ENCODE measurements at places on chromosomes 7 and 10.

- DNase-seq, result peak; percentile 31
Measured at GRCh38 chr10:30435073-30435422, 1.1 kb downstream of the MAP3K8 start.

GRCh38 chr7:3267966-3268690 is 32.9 kb upstream of the SDK1 start:
- no peak for DNase-seq

DNA sequence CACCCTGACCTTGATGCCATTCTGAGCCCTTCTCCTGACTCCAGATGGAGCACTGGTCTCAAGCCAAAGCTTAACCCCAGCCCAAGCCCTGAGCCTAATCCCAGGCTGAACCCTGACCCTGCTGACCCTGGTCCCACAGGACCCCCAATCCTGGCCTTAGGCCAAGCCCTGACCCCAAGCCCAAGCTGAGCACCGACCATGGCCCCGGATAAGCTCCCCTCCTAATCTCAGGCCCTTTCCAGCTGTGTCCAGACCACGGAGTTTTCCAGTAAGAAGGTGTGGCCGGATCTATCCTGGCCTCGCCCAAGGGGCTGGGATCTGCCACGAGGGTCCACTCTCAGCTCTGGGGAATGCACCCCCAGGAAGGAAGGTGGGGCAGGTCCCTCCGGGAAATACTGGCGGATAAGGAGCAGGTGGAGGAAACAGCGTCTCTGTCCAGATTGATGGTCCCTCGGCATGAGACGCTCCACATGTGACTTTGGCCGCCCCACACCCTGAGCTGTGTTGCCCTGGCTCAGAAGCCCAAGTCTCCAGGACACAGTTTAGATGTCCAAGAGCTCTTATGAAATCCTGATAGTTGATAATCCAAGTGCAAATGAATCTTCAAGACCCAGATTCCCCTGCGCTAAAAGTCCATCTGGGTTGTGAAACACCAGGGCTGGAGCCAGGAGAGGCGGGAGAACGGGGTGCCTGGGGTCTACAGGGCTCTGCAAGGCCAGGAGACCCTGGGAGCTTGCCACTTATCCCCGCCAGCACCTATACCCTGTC is 10.4 kb downstream of the ELN start:
- no peak for DNase-seq

GRCh38 chr7:115937960-115938359 is 92.6 kb downstream of the TFEC start:
- DNase-seq, result no peak

- no peak for DNase-seq
Measured at GRCh38 chr10:57992321-57993077, 275.2 kb downstream of the IPMK start.

- no peak for DNase-seq
Measured at GRCh38 chr10:23742807-23743206, 303.9 kb downstream of the OTUD1 start.

DNA sequence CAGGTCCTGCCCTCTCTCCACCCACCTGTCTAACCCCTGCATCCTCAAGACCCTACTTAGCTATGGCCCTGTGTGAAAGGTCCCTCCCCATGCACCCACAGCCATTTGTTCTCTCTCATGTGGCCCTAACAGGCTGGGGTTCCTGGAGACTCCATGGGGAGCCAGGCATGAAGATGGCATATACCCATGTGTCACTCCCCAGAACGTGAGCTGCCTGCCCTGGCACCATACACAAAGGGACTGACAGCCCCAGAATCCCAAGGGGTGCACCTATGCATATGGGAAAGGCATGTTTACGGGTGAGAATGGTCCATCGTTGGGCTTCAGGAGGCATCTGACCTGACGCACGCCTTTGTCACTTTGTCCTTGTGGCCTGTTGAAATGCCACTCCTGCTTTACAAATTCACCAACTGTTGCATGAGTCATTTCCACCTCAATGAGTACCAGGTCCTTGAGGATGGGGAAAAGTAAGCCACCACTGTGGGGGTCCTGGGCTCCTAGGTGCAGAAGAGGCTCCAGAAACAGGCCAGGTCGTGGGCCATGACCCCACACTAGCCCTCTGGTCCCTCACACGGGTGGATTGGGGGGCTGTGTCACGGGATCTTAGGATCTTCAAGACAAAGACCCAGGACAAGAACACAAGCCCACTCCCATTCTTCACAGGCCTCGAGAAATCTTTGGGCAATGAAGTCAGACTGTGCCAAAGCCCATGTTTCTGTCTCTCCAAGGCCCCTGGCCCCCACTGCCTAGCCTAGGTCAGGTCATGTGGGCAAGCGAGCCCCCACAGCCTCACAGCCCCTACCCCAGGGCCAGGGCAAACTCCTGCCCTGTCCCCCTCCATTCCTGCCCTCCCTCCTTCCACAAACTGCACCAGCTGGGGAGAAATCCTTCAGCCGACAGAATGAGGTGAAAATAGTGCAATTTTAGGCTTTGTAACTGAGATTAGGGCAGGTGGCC is 8.6 kb downstream of the GPRIN2 start:
- peak; percentile 8 for DNase-seq

- DNase-seq, result peak; percentile 28
Measured at GRCh38 chr7:151599401-151600227, 79.9 kb upstream of the RHEB start.

DNA sequence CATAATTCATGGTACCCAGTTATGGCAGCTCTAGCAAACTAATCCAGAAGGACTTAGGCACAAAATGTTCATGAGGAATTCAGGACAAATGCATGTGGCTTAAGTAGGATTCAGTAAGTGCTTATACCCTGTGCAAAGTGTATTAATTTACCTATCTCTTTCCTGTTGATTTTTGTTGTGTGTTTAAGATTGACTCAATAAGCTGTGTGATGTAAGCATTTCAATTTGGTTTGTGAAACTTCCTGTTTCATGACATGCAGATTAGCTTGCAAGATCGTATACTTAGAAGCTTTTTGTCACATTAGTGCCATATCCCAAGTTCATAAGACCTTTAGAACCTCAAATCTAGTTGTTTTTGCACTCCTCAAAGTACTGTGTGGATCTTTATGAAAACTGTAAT is 416.7 kb downstream of the ARL4A start:
- no peak for DNase-seq

All from activated CD4-positive, alpha-beta memory T cell treated with anti-CD3 and anti-CD28 coated beads for 36 hours (primary cell).